ENCODE measurements at places on chromosomes 16 and 17.
A peak's percentile ranks its signal among the peaks of the same experiment; 100 is the strongest.

GRCh38 chr16:56244612-56245011, 53.3 kb downstream of the GNAO1 start:
- no peak for DNase-seq

DNA sequence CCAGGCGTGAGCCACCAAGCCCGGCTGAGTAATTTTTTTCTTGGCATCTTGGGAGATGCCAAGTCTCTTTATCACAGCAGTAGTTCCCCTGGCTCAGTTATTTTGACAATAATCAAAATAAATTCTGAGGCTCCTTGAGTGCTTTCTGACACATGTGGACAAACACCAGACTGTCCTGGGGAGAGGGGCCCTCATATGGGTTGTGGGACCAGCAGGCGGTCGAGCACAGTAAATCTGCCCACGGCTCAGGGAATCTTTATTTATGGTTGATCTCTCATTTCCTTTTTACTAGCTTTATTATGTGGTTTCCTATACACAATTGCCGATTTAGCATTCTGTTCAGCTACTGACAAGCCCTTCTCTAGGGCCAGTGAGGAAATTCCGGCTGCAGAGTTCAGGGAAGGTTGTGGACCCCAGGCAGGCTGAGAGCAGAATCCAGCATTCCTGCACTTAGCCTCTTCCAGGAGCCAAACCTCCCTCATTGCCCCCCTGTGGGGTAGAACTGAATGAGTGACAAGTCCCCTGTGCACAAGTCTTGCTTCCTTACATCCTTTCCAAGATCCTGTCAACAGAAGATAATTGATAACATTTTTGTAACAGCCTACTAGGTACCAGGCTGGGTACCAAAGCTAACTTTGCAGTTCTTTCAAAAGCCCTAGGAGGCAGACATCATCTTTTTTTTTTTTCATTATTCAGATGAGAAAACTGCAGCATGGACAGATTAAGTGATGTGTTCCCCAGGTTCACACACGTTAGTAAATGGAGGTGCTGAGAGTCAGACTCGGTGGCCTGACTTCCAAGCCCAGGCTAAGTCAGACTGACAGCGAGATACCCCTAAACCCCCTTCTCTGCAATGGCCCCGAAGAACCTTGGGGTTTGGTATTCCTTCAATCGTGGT, 40.2 kb downstream of the HS3ST3B1 start:
- DNase-seq = no peak

DNA sequence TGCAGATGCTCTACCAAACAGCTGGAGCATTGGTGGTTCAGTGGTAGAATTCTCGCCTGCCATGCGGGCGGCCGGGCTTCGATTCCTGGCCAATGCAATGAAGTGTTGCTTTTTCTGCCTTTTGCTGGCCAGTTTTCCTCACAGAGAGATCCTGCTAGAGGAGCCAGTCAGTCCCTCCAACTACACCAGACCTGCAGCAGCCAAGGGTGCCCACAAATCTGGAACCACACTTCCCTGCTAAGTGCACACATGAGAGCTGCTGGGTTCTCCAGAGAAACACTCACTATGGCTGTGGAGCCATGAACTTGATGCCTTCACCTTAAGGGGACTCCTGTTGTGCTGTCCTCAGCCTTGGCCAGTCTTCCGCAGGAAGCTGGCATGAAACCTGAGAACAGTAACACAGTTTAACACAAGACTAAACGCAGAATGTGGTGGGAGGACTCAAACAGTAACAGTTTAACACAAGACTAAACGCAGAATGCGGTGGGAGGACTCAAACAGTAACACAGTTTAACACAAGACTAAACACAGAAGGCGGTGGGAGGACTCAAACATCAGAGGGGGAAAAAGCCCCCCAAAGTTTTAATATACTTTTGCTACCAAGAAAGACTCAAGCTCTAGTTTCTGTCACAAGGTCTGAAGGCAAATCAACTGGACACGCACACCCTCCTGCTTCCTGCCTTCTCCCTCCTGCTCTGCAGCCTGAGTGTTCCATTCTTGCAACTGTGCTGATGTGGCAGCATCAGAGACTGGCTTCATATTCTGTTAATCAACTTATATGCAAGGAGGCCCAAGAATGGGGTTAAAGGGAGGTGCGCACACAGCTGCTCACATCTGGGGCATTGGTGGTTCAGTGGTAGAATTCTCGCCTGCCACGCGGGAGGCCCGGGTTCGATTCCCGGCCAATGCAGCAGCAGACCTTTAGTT, 12.0 kb downstream of the VAC14 start:
- no peak for DNase-seq

DNA sequence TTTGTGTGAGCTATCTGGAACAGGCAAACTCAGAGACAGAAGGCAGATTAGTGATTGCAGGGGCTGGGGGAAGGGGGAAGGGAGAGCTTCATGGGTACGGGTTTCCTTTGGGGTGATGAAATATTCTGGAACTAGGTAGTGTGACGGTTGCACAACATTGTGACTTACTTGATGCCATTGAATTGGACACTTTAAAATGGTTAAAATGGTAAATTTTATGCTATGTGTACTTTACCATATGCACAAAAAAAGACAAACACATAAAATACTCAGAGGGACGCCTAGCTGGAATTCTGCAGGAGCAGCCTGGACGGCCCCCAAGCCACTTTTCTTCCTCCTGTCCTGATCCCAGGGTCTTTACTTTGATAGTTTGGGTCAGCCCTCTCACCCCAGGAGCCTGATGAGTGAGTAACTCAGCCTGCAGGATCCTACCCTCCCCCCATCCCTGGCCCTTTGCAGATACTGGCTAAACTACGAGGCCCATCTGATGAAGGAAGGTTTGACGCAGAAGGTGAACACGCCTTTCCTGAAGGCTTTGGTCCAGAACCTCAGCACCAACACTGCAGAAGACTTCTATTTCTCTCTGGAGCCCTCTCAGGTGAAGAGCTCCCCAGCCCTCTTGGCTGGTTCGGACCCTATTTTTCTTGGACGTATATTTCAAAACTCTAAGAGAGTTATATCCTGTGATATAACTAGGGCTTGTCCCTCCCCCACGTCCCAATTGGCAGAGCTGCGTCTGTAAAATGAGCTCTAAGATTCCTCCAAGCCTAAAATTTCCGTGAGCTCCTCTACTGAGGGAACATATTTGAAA, 7.8 kb downstream of the ADGRG3 start:
- no peak for DNase-seq

DNA sequence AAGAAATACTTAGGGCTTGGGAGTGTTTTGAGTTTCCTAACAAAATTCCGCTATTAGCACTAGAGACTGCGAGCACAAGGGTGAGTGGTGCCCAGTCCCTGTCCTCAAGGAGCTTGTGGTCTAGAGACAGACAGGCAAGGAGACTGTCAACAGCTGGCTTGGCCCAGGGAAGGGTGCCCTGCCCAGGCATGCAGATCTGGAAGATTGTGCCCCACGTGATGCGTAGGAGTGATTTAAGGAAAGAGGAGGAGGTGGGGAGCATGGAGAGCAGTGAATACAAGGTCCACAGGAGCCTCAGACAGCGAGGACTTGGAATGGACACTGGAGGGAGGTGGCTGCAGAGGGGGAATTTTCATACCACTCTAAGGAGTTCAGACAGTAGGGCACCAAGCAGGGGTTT, 25.0 kb downstream of the SCPEP1 start:
- no peak for DNase-seq

DNA sequence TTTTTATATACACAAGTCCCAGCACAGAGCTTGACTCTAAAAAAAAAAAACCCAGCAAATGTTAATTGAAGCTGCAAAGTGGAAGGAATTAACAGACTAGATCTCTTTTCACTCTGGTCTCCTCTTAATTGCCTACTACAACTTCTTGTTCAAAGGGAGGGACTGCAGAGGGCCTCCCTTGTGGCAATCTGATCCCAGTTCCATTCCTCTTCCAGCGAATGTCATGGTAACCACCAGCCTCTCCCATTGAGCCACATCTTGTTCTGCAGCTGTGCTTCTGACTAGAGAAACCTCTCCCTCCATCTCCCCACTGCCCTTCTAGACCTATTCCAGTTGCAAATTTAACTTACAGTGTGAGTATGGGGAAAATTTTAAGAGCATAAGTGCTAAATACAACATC, 5.9 kb downstream of the SUPT6H start:
- DNase-seq = no peak

DNA sequence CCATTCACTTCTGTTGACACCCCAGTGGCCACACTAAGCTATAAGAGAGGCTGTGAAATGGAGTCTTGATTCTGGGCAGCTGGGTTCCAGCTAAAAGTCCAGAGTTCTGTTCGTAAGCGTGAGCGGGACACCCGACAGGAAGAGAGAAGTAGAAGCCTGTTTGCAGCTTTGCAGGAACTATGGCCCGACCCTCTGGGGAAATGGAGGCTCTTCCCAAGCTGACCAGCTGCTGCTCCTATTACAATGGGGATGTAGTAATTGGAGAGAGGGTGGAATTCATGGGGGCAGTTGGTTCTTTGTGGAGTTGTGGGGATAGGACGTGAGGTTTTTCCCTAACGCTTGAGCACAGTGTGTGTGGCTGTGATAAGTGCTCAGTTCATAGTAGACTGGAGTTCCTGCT, 28.4 kb downstream of the UBALD1 start:
- DNase-seq = no peak

DNA sequence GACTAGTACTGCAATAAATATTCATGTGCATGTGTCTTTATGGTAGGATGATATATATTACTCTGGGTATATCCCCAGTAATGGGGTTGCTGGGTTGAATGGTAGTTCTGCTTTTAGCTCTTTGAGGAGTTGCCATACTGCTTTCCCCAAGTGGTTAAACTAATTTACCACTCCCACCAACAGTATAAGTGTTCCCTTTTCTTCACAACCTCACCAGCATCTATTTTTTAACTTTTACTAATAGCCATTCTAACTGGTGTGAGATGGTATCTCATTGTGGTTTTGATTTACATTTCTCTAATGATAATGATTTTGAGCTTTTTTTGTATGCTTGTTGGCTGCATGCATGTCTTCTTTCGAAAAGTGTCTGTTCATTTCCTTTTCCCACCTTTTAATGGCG, 32.9 kb downstream of the ITGAM start:
- DNase-seq = no peak

GRCh38 chr16:3673201-3673600, 18.7 kb downstream of the DNASE1 start:
- DNase-seq = no peak

- no peak for DNase-seq
These were observed 7.5 kb downstream of the AXIN2 start for GRCh38 chr17:65553646-65554552.

- DNase-seq = no peak
These were observed 3.1 kb downstream of the ITPRIPL2 start for GRCh38 chr16:19116711-19117449.

DNA sequence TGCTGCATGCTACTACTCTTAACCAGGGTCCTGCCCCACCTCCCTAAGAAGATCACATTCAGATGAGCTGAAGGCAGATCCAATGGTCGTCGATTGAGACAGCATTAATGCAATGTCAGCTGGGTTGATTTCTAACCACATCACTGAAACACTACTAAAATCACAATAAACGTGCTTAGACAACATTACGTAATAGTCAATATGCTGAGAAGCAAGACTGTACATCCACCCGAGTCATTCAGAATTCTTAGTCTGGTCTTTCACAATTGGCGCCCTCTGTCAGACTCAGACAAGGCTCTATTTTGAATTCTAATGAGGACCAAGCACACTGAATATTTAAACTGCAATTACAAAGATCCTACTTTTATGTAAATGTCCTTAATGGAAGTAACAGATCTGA, 205.2 kb downstream of the STX8 start:
- peak; percentile 67 for DNase-seq

DNA sequence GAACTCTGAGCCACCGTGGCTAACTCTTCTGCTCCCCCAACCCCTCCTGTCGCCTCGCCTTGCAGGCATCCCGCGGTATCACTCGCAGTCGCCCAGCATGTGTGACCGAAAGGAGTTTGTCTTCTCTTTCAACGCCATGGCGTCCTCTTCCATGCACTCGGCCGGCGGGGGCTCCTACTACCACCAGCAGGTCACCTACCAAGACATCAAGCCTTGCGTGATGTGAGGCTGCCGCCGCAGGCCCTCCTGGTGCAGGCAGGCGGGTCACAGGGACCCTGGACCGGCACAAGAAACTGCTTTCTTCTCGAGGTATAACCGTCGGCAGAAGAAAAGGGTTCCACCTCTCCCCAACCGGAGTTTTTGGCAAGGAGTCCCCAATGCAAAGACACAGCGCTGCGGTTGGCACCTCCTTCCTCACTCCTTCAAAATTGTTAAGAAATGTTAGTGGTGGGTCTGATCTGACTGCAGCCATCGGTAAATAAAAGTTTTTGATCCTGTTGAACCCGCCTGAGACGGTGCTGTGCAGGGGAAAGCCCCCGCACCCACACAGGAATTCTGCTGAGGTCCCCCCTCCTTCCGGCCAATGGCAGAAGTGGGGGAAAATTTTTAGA, 2.6 kb downstream of the FOXF1 start:
- DNase-seq = no peak

- DNase-seq = no peak
These were observed 14.7 kb upstream of the CDH1 start for GRCh38 chr16:68722119-68723024.
